ENCODE measurements at places on chromosomes 16 and 17. TPM values are rescaled to one million over a fixed set of nuclear protein-coding genes. Genes with fewer than 3 reads are reported as not detected.
A peak's percentile ranks its signal among the peaks of the same experiment; 100 is the strongest.

WDR90 gene
- 21.6 TPM for total RNA-seq

GRCh38 chr17:8520981-8521380 is 85.3 kb downstream of the NDEL1 start:
- H3K4me1 ChIP-seq = no peaks in the 10 kb centered on the region
- no peaks in the 10 kb centered on the region for H3K36me3 ChIP-seq
- H3K4me3 ChIP-seq = no peak overlapping the region
- DNase-seq = no peak
- H3K27ac ChIP-seq = no peak overlapping the region
- no peaks in the 10 kb centered on the region for H3K27me3 ChIP-seq

ARL6IP1 gene
- 145 TPM for total RNA-seq

DNA sequence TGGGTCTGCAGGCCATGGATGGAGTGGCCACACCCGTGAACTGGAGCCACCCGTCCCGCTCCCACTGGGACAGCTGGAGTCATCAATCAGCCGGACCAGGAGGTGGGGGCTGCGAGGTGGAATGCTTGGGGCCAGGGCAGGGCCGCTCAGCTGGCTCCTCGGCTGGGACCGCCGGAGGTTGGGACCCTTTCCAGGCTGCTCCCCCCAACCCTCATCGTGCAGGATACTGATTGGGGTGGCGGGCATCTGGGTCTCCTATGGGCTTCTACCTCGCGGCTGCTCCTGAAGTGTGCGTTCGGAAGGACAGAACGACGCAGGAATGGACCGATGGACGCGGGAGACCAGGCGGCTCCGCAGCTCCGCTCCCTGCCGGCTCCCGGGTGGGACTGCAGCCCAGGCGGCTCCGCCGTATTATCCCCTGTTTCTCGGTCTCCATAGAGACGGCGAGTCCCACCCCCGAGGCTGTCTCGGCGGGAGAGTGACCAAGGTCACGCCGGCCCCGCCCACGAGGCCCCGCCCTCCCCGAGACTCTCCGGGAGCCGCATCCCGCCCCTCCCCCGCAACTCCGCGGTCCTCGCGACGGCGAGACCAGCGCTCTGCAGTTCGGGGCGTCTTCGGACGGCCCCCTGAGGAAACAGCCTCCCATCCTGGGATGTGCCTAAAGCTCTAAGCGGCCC is at the start of gene TPPP3:
Gene TPPP3, minus strand, starts transcription at position 388 of the 677 bp plus-strand sequence. CDS start 2,387 bp downstream, outside the sequence.
- no peaks in the 10 kb centered on the region for H3K4me1 ChIP-seq
- no peaks in the 10 kb centered on the region for H3K27me3 ChIP-seq
- H3K36me3 ChIP-seq = no peaks in the 10 kb centered on the region
- DNase-seq = peak; percentile 94
- H3K27ac ChIP-seq = peak within 1 kb of the TSS; percentile 71
- peak within 1 kb of the TSS; percentile 28 for H3K4me3 ChIP-seq

EVI2A gene
- total RNA-seq = 3.6 TPM

DNA sequence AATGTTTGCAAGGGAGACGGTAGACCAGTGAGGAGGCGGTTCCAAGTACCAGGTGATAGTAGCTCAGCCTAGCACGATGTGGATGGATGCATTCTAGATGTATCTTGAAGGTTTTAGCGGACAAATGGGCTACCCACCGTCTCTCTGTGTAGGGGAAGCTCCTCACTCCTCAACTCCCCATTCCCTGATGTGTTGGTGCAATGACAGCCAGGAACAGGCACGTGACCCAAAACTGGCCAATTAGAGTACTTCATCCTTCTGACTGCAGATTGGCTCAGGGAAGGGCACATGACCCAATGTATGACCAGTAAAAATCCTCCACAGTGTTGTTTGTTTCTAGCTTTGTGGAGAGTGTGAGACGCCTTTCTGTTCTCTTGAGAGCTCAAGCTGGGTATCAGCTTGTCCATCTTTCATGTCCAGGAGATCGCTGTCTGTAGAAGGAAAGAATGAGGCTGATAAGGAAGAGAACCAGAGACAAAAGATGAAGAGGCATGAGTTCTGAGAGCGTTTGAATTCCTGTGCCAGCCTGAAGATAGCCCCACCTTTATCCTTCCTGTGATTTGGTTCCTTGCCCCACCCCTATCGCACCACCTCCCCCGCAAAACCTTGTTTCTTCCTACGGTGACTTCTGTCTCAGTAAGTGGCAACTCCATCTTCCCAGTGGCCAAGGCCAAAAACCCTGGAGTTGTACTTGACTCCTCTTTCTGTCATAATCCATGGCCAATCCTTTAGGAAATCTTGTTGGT is 2.3 kb upstream of the BORCS6 start:
- no peaks in the 10 kb centered on the region for H3K36me3 ChIP-seq
- no peaks in the 10 kb centered on the region for H3K27me3 ChIP-seq
- H3K4me3 ChIP-seq = peak overlapping the region; percentile 29

PLCG2 gene
- total RNA-seq = 11.8 TPM

- H3K36me3 ChIP-seq = no peaks in the 10 kb centered on the region
- H3K27me3 ChIP-seq = no peaks in the 10 kb centered on the region
- H3K4me1 ChIP-seq = no peaks in the 10 kb centered on the region
- H3K27ac ChIP-seq = no peak overlapping the region
- no peak for DNase-seq
- H3K4me3 ChIP-seq = no peak overlapping the region
Measured at GRCh38 chr17:27669850-27670249, 38.9 kb downstream of the LGALS9 start.

GRCh38 chr16:72894293-72895151 is 153.4 kb downstream of the ZFHX3 start:
- no peaks in the 10 kb centered on the region for H3K36me3 ChIP-seq
- H3K4me3 ChIP-seq = no peak overlapping the region
- H3K4me1 ChIP-seq = no peaks in the 10 kb centered on the region
- peak; percentile 36 for DNase-seq
- peak overlapping the region; percentile 61 for H3K27ac ChIP-seq
- H3K27me3 ChIP-seq = no peaks in the 10 kb centered on the region
